ENCODE measurements at places on chromosomes 6 and 20.

DNA sequence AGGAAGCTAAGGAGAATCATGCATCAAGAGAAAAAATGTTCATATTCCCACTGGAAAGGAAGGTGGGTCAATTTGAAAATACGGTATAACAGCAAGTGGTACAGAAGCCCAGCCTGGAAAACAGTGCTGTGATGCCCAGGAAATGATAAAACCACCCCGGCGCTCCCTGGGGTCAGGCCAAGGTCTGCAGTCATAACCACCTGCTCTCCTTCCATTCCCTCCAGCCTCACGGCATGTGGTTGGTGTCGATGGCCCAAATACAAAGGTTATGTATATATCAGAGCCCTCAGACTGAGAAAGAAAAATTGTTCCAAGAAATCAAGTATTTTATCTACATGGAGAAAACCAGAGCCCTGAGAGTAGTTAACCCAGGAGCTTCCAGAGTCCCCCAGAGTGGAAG lies 208.1 kb upstream of the CDYL start:
- no peak for DNase-seq

GRCh38 chr6:32484614-32484998 lies 44.9 kb downstream of the HLA-DRA start:
- no peak for DNase-seq

DNA sequence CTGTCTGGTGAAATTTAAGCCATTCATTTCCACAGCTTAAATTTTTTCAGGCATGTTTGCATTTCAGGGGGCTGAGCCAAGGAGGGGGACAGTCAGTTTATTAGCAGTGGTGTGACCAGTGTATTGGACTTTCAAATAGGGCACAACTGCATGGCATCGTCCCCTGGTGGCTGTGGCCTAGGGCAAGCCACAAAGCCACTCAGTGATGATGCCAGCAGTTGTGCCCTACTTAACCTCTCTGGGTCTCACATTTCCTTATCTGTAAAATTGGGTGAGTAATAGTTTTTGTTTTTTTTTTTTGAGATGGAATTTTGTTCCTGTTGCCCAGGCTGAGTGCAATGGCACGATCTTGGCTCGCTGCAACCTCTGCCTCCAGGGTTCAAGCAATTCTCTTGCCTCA lies 48.0 kb downstream of the CDC5L start:
- DNase-seq = no peak

DNA sequence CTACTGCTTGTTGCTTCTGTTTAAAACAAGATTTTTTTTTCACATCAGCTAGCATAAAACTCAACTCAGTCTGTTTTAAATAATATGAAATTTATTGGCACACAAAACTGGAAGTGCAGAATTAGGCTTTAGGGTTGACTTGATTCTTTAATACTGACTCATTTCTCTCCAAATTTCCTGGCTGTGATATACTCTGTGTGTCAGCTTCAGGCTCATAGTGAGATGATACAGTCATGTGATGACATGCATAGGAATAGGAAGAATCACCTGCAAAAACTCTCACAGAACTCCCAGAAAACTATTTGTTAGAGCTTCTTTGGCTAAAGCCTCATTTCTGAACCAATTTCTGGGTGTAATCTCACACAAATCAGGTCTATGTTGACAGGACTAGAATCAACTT lies 1068.0 kb upstream of the EPHA7 start:
- no peak for DNase-seq

DNA sequence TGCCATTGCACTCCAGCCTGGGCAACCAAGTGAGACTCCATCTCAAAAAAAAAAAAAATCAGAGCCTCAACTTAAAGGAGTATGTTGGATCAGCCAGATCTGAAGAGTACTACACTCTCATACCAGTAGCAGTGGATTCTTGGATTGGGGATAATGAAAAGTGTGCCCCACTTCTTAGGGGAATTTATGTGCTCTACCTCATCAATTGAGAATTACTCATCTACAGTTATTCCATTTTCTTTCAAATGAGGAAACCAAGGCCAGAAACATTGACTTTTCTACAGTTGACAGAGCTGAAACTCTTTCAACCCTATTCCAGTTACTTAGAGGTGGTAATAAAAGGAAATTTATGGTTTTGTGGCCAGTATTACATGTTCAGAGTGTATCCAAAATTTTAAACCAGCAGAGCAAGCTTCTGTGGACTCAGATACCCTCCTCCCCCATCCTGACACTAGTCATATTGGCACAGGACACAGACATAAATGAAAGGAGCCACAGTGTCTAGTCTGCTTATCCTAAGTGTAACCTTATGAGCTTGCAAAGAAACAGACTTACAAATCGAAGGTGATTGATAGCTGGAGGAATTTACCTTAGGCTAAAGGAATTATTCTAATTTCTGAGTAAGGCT lies 51.2 kb downstream of the ORC3 start:
- DNase-seq = no peak

DNA sequence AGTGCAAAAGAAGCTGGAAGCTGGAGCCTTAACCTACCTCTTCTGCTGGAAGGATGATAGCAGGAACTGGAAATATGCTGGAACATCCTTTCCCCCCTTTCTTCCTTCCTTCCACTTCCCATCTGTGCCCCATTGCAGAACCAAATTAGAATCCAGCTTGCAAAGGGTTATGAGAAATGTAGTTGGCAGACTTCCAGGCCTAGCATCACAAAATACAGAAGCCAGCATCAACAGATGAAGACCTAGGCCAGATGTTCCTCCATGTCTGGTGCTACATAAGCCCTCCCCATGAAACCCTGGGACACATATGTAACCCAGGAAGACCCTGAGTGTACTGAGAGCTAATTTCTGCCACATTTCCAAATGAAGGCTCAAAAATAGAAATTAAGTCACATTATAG lies 40.0 kb upstream of the TFAP2B start:
- DNase-seq = no peak

DNA sequence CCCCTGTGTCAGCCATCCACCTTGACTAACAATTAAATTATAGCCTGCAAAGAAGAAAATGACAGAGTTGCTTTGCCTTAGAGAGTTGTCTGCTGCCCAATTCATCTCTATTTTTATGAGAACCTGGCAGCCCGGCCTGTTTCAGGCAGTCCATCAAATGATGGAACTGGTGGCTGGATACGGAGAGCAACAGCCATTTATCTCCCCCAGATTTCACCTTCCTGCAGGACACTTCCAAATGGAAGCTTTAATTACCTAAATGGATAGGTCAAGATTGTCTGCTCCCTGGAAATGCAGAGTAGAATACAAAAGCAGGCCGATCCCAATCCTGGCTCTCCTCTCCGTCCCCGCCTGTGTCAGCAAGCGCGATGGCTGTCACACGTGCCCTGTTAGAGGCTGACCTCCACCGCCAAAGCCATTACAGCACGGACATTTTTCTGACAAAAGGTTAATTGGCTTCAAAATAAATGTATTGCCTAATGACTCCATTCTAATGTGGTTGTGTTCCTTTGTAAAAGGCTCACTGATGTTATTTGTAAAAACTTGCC lies 86.7 kb downstream of the PACRG start:
- no peak for DNase-seq

- no peak for DNase-seq
Measured at GRCh38 chr6:52517502-52518278, 59.2 kb downstream of the TRAM2 start.

DNA sequence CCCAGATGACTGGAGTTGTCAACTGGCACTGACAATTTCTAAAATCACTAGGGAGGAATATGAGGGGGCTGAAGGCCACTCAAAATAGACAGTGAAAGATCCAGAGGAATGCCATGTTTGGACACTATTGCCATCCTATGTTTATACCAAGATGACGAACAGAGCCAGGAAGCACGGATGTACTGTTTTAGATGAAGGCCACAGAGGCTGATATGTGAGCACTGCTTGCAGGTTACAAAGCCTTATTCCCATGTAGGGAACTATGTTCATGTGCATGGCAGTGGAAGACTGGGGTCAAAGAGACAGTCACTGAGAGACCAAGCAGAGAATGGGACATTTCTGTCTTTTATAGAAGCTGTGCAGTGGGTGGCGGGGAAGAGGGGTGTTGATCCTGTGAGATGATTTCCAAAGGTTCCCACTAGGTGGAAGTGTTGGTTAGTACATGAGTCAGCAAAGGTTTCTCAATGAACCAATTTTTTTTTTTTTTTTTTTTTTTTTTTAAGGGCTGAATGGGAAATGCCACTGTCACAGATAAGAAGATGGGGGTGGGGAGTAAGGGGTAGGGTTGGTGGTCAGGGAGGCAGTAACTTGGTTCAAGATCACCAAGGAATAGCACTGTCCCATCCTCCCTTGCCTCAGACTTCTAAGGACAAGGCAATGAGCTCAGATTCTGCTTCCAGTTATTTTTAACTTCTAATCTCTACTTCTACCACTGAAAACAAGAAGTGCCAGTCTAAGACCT lies 46.7 kb upstream of the MOCS1 start:
- DNase-seq = no peak

- no peak for DNase-seq
Measured at GRCh38 chr6:40912158-40912946, 126.7 kb downstream of the UNC5CL start.

- DNase-seq = no peak
Measured at GRCh38 chr6:5567352-5567751, 306.0 kb downstream of the FARS2 start.

DNA sequence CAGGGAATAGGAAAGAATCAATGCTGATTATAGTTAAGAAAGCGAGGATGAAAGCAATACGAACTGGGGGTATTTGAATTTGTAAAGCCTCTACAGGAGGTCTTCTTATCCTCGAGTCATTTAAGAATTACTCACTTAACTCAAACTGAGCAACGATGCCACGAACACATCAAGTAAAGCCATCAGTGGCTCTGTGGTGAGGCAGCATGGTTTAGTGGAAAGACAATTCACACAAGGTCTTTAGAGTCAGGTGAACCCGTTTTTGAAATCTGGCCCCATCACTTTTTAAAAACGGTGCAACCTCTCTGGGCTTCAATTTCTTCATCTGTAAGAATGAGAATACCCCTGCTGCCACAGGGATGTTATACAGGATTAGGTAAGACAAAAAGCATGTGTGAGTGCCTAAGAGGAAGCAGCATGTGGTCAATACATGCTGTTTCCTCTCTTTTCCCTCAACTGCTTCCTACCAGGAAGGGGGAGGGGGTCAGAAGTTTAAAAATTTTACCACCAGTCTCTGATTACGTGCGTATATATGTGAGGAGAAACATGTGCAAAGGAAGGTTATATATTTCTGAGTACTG lies 162.0 kb downstream of the BTBD9 start:
- no peak for DNase-seq

GRCh38 chr20:45019027-45019761 lies 52.9 kb downstream of the STK4 start:
- DNase-seq = no peak

GRCh38 chr6:113627480-113627879 lies 229.7 kb upstream of the MARCKS start:
- DNase-seq = no peak

- DNase-seq = peak; percentile 72
Measured at GRCh38 chr6:155418017-155418761, 37.5 kb downstream of the NOX3 start.

DNA sequence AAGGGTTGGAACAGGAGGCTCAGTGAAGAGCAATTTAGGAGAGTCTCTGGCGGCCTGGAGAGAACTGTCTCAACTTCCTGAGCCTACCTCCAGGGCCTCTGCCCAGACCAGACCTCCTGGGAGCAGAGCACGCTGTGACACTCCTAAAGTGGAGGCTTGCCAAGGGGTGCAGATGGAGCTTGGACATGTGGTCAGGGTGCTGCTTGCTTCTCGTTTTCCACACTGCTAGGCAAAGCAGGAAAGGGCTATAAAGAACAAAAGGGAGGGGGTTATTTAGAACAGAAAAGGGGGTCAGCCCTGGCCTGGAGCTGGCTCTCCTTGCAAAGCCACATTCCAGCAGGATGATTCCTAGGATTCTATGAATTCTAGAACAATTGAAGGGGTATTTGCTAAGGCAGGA lies 145.7 kb upstream of the GGTLC1 start:
- DNase-seq = no peak

DNA sequence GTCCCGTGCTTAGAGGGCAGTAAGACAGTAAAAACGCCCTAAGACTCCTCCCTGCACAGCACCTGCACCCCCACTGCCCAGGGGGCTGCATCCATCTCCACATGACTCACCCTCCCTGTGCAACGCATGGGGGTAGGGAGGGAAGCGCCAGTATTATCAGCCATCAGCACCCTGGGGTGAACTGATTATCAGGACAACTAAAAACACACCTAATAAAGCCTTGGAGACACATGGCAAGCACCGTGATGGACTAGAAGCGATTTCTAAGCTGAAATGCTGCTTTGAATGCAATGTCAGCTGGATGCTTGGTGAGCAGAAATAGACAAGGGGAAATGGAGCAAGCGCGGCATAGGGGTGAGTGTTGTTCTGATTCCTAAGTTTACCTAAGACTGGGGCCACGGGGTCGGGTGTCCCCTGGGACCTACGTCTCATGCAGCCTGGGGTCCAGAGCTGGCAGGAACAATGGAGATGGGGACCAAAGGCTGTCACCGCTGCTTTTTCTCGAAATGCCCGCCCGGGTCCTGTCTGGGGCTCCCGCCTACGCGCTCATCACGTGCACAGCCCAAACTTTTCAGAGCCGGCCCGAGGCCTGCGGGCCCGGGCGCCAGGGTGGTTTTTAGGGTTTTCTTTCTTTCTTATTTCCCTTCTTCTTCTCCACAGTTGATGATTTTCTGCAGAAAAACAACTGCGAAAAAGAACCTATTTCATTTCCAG lies 702 bp upstream of the TNFAIP3 start:
- DNase-seq = no peak

DNA sequence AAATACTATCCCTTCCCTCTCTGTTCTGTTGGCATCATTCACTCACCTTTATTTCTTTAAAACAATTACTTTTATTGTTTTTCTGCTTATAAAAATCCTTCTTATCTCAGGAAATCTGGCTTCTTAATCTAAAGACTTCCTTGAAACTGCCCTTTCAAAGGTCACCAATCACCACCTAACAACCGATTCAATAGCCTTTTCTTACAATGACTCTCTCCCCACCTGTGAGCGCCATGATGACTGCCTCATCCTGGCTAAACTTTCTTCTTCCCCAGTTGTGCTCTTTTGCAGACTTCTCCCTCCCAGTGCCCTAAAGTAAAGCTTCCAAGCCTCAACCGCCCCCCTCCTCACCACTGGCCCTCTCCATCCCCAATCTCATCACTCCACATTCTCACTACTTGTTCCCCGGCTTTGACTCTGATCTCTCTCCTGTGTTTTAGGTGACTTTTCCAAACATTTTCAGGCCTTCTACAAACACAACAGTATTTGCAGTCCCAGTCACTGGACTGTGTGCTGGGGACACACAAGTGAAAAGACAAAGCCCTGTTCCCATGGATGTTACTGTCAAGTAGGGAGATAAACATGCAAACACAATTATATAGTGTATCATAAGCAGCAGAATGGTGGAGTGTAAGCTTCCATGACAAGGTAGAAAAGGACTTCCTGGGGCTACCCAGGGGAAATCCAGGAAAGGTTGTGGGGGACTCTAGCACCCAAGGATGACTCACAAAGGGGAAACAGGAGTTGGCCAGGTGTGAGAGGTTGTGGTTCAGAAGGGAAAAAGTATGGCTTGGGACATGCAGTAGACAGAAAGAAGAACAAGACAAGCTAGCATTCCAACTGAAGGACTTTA lies 12.8 kb downstream of the NHSL1 start:
- no peak for DNase-seq

GRCh38 chr20:57691699-57692098 lies 18.1 kb downstream of the PMEPA1 start:
- no peak for DNase-seq

- DNase-seq = no peak
Measured at GRCh38 chr6:105839266-105839665, 246.9 kb upstream of the PRDM1 start.

- no peak for DNase-seq
Measured at GRCh38 chr6:71510057-71510713, 221.6 kb downstream of the OGFRL1 start.

Data from CD4-positive, alpha-beta T cell treated with Interleukin-2 at 100 ng/mL for 4 hours (primary cell).